ENCODE measurements at places on chromosomes 7 and 10.

- DNase-seq = no peak
These were observed 93.6 kb downstream of the PRLHR start for GRCh38 chr10:118501637-118502440.

GRCh38 chr7:47035522-47035921, 546.4 kb downstream of the TNS3 start:
- no peak for DNase-seq

- DNase-seq = no peak
These were observed 42.6 kb upstream of the AMPH start for GRCh38 chr7:38673795-38674194.

DNA sequence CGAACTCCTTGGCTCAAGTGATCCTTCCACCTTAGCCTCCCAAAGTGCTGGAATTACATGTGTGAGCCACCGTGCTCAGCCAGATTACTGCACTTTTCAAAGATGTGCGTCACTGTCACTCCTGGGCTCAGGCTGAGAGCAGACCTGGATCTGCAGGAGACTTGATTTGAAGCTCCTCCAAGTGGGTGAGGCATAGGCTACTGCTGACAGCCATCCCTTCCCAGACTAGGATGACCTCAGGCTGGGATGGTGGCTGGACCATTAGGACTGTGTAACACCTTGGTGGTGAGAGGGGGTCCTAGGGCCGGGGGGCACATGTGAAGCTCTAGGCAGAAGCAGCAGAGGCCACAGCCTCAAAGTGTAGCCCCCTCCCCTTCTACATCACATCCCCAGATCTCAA, 8.2 kb upstream of the SRRM3 start:
- DNase-seq = no peak

- DNase-seq = no peak
These were observed 582.0 kb downstream of the TNS3 start for GRCh38 chr7:46999866-47000265.

- no peak for DNase-seq
These were observed 1421.2 kb upstream of the CELF2 start for GRCh38 chr10:9596368-9596920.

All from hematopoietic multipotent progenitor cell treated with erythropoietin and hydrocortisone succinate and interleukin-3 and kit ligand, for 17 days (in vitro differentiated cells).